Activated B cell treated with CpG ODN at 0.5 μM for 24 hours (primary cell): ENCODE measurements at places on chromosomes 5 and 9.

- DNase-seq, result no peak
Measured at GRCh38 chr9:88521308-88521707, 13.7 kb upstream of the NXNL2 start.

DNA sequence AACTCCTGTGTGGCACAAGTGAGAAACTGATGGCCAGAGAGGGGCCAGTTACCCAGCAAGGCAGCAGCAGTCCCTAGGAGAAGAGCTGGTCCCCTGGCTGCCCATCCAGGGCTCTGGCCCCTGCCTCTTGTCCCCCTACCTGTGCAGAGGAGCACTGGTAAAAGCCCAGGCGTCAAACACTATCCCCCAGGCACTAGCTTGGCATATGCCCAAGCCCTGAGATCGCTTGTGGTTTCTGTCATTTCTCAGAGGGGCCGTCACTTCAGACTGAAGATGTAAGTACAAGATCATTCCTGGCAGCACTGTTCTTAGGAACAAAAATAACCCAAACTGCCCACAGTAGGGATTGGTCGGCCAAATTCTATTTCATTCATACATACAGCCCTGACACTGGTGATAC lies 53.9 kb downstream of the COL15A1 start:
- no peak for DNase-seq

DNA sequence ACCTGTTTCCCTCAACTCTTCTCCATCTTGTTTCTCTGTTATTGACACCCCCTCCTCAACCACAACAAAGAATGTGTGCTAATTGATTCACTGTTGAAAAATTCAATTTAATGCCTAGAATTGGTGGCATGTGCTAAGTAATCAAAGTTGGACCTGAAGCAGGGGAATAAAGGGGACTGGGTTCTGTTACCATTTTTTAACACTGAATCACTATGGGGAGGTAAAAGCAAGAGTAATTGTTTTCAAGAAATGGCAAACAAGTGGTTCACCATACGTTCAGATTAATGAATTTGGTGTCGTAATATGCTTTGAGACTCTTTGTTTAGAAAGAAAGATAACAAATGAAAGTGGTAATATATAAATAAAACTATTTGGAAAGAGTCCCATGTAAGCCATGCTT lies 17.0 kb upstream of the SSBP2 start:
- no peak for DNase-seq

DNA sequence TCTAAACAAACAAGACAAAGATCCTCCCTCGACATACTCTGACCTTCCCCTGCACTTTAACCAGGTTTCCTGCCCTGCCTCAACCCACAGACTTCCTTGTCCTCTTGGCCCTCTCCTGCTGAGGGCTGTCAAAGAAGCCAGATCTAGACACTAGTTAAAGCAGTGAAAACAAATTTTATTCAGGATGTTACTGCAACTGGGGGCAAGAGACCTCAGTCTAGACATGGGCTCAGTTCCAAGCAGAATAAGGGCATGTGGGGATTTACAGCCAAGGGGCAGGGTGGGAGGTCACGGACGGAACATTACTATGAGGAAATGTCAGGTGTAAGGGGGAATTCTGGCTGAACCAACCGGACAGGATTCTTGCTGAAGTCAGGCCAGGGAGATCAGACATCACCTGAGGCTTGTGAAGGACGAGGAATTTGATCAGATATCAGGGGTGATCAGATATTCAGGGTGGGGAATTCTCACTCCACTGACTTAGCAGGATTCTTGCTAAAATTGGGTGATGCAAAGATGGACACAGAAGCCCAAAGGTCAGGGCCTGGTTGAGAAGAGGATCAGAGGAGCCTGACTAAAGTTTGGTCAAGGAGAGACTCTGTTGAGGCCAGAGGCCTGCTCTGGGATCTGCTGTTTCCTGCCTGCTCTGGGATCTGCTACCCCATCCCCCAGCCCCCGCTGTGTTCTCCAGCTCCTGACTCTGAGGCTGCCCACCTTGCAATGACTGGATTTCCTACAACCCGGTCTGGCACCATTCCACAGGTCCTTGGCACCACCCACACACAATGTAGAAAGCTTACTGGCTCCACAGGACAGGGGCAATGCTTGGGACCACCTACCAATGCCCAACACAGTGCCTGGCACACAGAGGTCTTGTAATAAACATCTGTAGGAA lies 21.5 kb downstream of the GABBR2 start:
- no peak for DNase-seq

GRCh38 chr5:41094871-41095270 lies 23.7 kb upstream of the MROH2B start:
- DNase-seq, result no peak

DNA sequence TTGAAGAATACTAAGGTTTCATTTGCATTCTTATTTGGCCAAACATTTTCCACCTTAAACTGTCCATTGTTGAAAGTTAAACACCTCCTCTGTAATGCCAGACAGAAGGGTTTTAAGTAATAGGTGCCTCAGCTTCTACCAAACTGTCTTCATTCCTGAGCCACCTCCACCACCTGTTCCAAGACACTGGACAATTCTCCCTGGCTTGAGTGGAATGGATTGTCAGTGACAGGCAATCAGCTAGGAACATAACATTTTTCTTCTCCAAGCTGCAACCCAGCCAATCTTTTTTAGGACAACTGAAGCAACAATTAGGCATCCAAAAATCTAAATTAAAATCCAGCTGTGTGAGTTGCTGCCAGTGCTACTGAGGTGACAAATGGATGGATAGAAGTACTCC lies 73.9 kb upstream of the ICE1 start:
- no peak for DNase-seq

GRCh38 chr9:7509576-7510145 lies 289.9 kb downstream of the DMAC1 start:
- no peak for DNase-seq

DNA sequence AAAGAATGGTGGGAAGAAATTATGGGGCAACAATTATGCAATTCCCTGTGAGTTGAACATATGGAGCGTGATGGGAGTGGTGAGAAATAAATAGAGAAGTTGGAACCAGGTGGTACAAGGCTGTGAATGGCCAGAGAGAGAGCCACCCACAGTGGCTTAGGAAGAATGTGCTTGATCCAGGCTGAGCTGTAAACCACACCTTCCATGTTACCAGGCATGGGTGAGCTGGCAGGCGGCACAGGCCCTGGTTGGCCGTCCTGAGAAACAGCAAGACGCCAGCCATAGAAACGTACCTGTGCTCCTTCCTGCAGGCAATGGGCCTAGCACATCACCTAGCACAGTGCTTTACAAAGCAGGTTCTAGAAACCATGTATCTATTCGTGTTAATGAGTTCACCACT lies 74.3 kb downstream of the EPB41L4B start:
- DNase-seq, result no peak

- no peak for DNase-seq
Measured at GRCh38 chr5:159905496-159905895, 10.8 kb upstream of the ADRA1B start.

- no peak for DNase-seq
Measured at GRCh38 chr5:40204144-40204543, 475.6 kb upstream of the PTGER4 start.

- no peak for DNase-seq
Measured at GRCh38 chr9:121503444-121503843, 3.8 kb upstream of the GGTA1 start.

DNA sequence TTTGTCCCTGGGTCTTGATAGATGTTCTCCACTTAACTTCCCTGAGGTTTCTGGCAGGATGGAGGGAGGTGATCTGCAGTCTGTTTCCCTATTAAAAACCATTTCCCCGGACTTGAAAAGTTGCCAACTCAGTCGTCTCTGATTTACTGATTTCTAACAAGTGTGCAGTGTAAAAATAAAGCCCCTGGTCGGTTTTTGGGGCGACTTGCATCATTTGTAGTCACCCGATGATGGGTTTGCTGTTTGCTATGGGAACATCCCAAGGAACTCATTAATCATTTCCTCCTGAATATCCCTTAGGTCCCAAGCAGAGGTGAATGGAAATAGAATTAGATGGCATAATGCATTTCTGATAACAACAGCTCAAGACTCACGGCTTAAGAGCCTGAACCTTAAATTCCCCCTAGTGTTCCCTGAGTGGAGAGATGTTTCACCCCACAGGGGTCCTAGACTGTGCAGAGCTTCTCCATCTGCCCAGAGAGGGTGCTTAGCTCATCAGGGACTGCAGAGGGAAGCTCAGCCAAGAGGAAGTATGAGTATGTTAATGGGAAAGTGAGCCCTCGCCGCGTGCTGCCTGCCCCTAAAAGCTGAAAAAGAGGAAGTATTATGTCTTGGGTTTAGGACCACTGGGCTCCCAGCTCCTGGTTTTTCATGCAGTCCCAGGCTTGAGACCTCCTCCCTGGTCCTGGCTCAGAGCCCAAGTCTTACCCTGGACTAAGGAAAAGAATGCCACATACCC lies 115.1 kb upstream of the DAP start:
- DNase-seq, result no peak

- no peak for DNase-seq
Measured at GRCh38 chr9:86135371-86135770, 36.0 kb upstream of the GOLM1 start.

- no peak for DNase-seq
Measured at GRCh38 chr5:63860379-63860778, 101.9 kb downstream of the HTR1A start.

GRCh38 chr5:87390576-87391199 lies 22.0 kb downstream of the CCNH start:
- DNase-seq, result no peak

DNA sequence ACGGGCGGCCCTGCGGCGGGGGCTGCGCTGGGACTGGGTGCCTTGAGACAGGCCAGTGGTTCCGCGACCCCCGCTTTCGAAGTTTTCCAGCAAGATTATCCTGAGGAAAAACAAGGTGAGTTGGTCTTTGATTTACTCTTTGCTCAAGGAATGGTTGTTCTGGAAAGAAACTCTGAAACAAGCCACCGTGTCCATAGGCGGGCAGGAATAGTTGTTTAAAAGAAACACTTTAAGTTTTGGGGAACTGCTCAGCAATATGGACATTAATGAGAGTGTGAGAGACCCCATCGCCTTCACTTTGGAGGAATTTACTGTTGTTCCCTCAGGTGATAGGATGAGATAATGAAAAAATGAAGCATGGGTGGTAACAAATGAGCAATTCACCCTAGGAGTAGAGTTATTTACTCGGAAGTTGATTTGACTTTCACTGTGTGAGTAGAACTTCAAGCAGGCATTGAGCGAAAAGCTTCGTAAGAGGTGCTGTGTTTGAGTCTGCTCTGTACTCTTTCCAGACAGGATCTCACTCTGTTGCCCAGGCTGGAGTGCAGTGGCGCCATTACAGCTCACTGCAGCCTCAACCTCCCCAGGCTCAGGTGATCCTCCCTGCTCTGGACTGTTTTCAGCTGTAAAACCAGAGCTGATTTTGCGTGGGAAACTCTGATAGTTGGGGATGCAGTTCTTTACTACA lies 1.1 kb downstream of the DMRTA1 start:
- no peak for DNase-seq

DNA sequence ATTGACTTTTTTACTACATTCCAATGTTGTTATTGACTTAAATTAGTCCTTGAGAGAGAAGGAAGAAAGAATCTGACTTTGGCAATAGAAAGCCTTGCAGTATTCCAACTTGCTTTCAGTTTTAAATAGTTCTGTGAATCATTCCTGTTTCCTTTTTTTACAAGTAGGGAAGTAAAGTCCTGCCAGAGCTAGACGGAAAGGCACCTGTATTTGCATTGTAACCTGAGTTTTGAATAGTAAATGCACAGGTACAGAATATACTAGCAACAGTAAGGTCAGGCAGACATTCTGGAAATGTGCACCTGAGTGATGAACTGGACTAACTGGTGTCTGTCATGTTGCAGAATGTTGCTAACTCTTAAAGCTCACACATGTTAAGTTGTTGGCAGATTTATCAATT lies 100.9 kb downstream of the PRKACG start:
- no peak for DNase-seq

DNA sequence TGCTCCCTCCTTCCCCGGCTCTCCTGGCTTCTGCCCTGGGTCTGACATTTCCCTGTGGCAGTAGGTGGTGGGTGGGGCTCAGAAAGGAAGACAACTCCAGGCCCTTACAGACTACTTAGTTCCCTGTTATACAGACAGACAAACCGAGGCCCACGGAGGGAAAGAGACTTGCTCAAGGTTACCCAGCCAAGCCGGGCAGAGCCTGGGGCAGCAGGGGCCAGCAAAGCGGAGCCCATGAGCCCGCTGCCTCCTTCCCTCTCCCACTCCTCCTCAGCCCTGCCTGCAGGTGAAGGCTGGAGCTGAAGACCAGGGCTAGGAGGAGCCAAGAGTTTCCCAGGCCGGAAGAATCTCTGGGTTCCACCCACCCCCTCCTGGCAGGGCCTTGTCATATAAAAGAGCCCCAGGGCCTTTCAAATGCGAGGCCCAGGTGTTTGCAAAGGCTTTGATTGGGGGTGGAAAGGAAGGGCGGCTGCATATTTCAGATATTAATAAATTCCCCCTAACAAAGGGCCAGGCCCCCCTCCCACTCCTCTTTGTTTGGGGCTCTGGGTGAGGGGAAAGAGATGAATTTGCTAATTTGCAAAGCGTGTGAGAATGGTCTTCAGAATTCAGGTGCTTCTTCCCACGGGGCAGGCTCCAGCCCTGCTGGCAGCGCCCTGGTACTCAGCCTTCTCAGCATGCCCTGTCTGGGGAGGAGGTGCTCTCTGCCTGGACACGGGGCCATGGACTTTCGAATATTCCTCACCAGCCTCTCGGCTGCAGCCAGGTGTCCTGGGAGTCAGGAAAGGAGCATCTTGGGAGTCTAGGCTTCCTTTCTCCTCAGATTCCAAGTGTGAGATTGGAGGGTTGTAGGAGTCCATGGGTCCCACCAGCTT lies 21.5 kb downstream of the SLC6A7 start:
- DNase-seq, result no peak

DNA sequence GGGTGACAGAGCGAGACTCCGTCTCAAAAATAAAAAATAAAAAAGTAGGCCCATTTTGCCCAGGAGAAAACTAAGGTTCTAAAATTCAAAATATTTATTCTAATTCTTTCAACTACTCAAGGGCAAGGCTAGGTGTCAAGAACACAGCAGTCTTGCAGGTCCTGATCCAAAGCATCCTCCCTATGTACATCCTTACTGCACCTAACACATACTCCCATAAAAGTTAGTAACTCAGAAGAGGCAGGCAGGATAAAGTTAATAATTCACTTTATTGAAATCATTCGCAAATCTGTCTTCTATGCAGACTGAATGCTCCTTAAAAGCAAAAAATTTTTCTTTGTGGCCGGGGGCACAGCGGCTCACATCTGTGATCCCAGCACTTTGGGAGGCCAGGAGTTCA lies 11.1 kb downstream of the GOLPH3 start:
- DNase-seq, result no peak
